ENCODE measurements at places on chromosomes 1 and 21.

DNA sequence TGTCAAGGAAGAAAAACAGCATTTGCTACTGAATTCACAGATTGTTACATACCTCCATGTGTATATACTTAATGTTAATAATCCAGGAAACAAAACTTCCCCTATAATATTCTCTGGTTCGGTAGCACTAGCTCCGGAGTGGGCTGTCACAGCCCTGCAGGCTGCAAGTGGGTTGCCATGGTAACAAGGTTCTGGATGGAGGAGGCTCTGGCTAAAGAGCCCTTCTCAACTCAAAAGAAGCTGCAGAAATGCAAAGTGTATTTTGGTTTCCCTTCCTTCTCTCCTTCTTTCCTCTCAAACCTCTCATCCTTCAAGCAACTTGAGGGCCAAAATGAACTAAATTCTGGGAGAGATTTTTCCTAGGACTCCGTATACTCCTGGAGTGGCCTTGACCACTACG lies 45.2 kb downstream of the ASTN1 start:
- no peak for DNase-seq

DNA sequence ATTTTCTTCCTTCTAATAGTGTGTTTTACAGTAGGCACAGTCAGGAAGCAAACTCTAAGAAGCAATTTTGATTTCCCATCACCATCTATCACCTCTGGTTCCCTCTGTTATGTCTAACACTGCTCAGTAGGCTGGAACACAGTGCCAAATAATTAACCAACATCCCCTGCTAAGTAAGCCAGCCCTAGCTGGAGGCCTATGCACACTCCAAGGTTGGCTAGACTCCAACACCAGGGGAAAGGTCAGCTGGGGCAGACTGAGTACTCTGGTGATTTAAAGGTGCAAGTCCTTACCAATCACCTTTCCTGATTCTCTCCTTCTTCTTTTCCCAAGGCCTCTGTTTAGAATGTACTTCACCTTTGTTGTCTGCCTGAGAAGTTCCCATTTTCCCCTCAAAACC lies 46.5 kb upstream of the BEND5 start:
- peak; percentile 68 for DNase-seq

- no peak for DNase-seq
Observed at GRCh38 chr1:89631816-89632656, 884 bp upstream of the LRRC8C start.

- no peak for DNase-seq
Observed at GRCh38 chr1:46613661-46614603, 2.7 kb downstream of the MOB3C start.

DNA sequence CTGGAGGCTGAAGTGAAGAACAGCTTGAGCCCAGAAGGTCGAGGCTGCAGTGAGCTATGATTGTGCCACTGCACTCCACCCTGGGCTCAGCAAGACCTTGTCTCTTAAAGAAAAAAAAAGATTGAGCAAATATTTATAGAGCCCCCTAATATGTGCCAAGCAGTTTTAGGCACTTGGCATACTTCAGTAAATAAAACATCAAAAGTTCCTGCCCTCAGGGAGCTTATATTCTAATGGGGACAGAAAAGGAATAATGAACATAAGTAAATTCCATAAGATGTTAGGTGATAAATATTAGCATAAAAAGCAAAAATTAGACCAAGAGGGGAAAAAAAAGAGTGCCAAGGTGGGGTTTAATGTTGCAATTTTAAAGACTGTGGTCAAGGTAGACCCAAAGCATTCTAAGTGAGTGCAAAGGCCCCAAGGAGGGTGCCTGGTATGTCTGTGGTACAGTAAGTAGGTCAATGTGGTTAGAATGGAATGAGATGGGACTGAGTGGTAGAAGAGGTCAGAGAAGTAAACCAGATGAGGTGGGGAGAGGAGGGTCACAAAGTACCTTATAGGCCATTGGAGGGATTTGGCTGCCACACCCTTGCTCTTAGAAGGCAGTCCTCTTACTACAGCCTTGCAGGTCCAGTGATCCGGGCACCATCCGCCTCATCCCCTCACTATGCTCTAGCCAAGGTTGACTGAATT lies 2.2 kb upstream of the TOE1 start:
- DNase-seq: peak; percentile 33

- no peak for DNase-seq
Observed at GRCh38 chr1:186750257-186750656, 70.0 kb upstream of the PTGS2 start.
